ENCODE measurements at places on chromosomes 2 and 18.

- DNase-seq, result no peak
Observed at GRCh38 chr18:2168022-2168421, 403.3 kb downstream of the METTL4 start.

DNA sequence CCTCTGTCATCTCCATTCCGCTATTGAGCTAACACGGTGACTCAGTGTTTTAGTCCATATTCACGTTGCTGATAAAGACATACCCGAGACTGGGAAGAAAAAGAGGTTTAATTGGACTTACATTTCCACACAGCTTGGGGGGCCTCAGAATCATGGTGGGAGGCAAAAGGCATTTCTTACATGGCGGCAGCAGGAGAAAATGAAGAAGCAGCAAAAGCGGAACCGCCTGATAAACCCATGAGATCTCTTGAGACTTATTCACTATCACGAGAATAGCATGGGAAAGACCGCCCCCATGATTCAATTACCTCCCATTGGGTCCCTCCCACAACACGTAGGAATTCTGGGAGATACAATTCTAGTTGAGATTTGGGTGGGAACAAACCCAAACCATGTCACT is 22.6 kb upstream of the CXXC1 start:
- DNase-seq, result no peak

DNA sequence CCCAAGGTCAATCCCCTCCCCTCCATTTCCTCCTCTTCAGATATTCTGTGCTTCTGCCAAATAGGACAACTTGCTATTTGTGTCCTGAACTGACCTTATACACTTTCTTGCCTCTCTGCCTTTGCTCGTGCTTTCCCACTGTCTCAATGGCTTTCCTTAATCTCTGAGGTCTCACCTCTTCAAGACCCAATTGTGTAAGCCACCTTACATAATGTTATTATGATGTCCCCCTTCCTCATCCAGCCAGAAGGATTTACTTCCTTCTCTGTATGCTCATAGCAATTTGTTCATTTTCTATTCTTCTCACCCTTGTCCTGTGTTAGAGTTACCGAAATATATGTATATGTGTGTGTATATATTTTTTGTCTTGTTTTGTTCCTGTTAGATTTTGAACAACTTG is 26.9 kb upstream of the DARS1 start:
- no peak for DNase-seq

GRCh38 chr2:24971286-24971535 is 544 bp downstream of the DNAJC27 start:
- peak; percentile 58 for DNase-seq

DNA sequence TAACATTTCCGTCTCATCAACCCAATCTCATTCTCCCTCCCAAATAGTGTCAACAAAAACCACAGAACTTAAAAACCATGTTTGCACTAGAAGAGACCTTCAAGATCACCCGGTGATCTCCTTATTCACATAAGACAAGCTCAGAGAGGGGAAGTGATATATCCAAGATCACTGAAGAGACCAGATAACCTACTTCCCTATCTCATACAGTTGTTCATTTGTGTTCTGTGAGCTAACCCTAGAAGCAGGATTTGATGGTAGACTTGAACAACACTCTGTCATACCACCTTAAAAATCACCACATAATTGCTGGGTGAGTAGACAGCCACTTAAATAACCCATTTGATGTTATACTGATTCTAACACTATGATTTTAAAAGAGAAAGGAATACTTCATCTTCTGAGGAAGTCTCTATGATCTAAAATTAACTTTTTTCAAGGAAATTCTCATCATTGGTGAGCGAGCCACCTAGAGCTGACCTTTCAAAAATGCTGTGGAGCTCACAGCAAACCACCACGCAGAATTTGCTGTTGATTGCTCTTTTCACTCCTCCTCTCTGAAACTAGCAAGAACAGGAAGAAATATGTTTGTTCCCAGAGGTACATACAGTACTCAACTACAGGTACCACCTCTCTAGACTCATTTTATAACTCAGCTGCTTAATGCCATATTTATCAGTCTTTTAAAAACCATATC is 15.1 kb downstream of the AAK1 start:
- DNase-seq, result peak; percentile 51

GRCh38 chr2:175903384-175903936 is 98.6 kb downstream of the LNPK start:
- DNase-seq, result no peak

GRCh38 chr2:222912117-222912516 is 51.3 kb downstream of the ACSL3 start:
- no peak for DNase-seq

DNA sequence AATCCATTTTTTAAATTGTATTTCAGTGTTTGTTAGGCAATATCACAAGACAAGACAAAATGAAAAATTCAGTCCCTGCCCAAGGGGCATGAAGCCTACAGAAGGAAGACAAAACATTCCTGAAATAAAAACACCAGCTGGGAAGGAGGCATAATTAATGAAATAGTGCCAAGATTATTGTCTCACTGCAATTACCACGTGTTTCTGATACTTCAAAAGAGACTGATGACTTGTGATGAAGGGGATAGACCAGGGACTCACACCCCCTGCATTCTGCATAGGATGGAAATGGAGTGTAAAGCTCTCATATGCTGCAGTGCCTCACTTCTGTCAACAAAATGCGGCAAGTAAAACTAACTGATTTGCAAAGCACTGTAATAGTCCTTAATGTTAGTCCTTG is 178.1 kb downstream of the BARD1 start:
- no peak for DNase-seq

DNA sequence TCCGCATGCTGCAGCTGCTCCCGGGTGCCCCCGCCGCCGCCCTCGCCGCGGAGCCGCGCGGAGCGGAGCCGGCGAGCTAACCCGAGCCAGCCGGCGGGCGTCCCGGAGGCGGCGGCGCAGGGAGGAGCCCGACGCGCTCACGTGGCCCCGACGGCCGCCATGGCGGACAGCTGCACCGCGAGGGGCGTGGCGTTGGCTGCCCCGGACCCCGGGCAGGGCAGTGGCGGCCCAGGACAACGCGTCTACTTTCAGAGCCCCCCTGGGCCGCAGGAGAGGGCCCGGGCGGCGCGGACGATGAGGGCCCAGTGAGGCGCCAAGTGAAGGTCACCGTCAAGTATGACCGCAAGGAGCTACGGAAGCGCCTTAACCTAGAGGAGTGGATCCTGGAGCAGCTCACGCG is 30.0 kb upstream of the CCNYL1 start:
- DNase-seq, result no peak

GRCh38 chr2:120312860-120313694 is 32.9 kb upstream of the INHBB start:
- DNase-seq, result peak; percentile 87

- no peak for DNase-seq
Observed at GRCh38 chr2:180985771-180986395, 5.5 kb downstream of the UBE2E3 start.

GRCh38 chr2:239607517-239608191 is 206.8 kb upstream of the HDAC4 start:
- no peak for DNase-seq

DNA sequence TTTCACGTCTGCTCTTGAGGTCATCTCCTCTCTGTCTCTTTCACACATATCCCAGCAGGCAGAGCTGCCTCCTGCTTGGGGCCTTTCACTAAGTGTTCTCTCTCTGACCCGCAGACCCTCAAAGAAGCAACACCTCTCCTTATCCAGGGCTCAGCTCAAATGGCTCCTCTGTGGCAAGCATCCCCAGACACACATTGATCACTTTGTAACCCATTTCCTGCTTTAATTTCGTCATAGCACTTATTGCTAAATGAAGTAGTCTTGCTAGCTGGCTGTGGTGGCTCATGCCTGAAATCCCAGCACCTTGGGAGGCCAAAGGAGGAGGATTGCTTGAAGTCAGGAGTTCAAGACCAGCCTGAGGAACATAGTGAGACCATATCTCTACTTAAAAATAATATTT is 41.4 kb downstream of the SGPP2 start:
- no peak for DNase-seq

GRCh38 chr18:28342231-28342630 is 165.3 kb upstream of the CDH2 start:
- DNase-seq, result no peak

GRCh38 chr2:190876631-190877030 is 4.0 kb upstream of the GLS start:
- DNase-seq, result no peak

DNA sequence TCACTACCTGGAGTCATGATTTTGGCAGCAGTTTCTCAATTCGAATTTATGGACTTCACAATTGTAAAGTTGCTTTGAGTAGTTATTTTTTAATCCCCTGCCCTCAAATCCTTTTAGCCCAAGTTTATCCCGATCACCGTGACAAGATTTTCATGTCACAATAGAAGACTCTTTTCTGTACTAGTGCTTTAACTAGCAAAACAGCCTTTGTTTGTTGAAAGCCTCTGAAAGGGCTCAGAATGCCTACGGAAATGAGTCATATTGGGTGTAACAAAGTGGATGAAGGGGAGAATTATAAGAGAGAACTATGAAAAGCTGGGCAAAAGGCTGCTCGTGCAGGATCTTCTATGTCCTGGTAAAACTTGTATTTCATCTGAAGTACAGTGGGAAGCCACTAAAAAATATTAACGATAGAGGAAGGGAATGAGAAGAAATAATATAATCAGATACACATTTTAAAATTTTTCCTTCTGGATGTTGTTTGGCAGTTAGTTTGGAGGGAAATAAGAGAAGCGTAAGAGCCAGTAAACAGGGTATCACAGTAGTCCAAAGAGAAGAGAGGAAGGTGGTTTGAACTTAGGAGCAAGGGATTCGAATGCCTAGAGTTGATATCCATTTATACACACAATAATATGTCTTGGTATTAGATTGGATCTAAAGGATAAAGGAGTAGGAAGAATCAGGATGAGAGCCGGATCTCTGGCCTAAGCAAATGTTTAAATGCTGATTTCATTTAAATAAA is 114.9 kb downstream of the GALNT13 start:
- no peak for DNase-seq

DNA sequence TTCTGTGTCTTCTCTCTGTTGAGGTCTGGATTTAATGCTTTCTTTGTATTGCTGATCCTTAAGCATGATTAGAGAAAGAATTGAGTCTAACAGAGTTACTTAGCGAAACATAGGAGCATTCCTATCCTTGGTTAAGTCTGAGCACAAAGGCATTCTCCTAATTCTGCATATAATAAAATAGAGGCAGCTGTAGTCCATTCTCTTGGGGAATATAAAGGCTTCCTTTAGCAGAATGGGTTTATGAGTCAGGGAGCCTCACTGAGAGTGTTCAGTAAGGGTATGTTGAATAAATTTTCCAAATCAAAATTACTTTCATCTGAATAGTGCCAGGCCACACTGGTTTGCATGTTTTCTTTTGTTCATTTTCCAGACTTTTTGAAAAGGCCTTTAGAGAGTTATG is 101.5 kb downstream of the GALNT1 start:
- no peak for DNase-seq

DNA sequence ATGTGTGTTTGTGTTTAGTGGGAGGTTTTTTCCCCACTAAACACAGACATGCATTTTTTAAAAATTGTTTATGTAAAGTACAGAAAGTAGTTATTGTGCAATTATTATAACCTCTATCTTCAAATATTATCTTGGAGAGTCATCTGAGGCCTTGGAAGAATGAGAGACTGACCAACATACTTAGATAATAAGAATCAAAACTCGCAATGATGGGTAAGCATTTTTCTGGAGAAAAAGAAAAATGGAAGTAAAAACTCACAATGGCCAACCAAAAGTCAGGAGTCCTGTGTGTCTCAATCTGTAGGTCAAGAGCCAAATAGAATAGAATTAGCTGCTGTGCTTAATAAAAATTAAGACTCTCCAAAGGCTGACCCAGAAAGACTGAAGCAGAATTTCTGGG is 43.0 kb downstream of the MEMO1 start:
- DNase-seq, result no peak

Data from activated CD4-positive, alpha-beta memory T cell treated with anti-CD3 and anti-CD28 coated beads for 36 hours (primary cell).